ENCODE measurements at places on chromosomes 5 and 9. TPM values are rescaled to one million over a fixed set of nuclear protein-coding genes. Genes with fewer than 3 reads are reported as not detected.
A peak's percentile ranks its signal among the peaks of the same experiment; 100 is the strongest.

DNA sequence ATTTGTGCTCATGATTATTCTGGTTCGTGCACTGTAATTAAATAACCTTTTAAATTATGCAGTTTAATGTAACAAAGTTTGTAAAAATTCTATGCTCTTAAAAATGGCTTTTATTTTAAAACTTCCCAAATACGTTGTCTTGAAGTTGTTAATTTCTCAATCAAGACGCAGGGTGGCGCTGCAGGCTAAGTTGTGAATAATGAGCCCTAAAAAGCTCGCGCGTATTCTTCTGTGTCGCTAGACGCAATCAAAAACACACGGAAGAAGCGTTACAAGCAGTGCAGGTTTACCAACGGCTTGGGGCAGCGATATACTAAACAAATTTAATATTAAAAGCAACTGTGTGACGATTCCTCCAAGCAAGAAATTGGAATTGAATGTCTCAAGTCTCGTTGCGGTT is at the start of gene PCDHB4:
Gene PCDHB4 (plus strand): TSS at position 256 of the 400 bp plus-strand sequence. CDS start 181 bp downstream, outside the sequence.
- H3K36me3 ChIP-seq, result no peaks in the 10 kb centered on the region
- no peak within 1 kb of the TSS for H3K27ac ChIP-seq
- peak within 1 kb of the TSS; percentile 51 for H3K4me3 ChIP-seq
- no peaks in the 10 kb centered on the region for H3K4me1 ChIP-seq

GRCh38 chr5:124355928-124356327 is 390.5 kb downstream of the ZNF608 start:
- no peak overlapping the region for H3K27ac ChIP-seq
- H3K4me1 ChIP-seq, result peaks cover 10% of the 10 kb centered on the region
- H3K4me3 ChIP-seq, result no peak overlapping the region

Gene PPIC
- 37.6 TPM for total RNA-seq

DNA sequence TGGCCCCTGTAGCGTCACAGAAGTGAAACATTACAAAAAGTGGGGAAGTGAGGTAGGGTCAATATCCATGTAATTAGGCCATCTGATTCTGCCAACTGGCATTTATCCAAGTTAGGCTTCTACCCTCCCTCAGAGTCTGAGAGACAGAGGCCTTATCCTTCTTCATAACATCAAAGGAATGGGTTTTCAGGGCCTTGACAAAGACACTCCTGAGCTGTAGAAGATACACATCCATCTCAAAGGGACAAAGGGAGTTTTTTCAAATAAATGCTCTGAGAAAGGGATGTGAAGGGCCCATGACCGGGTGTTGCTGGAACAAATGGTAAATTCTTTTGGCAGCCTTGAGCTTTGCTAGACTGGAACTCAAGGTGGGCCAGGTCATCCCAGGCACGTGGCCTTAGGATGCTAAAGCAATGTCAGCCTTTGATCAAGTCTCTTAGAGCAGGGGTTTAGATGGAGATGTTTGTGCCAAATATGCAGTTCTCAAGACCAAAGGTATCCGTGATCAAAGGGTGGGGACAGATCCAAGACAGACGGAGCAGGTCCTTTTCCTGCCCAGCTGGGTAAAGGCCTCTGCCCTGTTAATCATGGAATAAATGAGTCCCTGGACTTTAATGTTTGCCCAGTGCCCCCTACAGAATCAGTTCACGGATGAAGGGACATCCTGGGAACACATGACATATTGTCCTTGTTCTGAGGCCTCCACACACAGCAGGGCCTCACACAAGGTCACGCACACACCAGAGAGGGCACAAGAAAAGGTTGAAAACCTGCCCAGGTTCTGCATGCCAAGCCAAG is 10.0 kb upstream of the FAM169A start:
- H3K4me3 ChIP-seq, result no peak overlapping the region
- H3K36me3 ChIP-seq, result no peaks in the 10 kb centered on the region
- H3K27ac ChIP-seq, result no peak overlapping the region
- DNase-seq, result no peak
- H3K27me3 ChIP-seq, result no peaks in the 10 kb centered on the region

Gene C9orf50
- total RNA-seq, result not detected

- no peaks in the 10 kb centered on the region for H3K27me3 ChIP-seq
- H3K27ac ChIP-seq, result peak overlapping the region; percentile 66
- no peaks in the 10 kb centered on the region for H3K36me3 ChIP-seq
- DNase-seq, result peak; percentile 64
- H3K4me1 ChIP-seq, result peaks cover 45% of the 10 kb centered on the region
- peak overlapping the region; percentile 22 for H3K4me3 ChIP-seq
Measured at GRCh38 chr5:82641331-82642003, 363.3 kb upstream of the RPS23 start.

- H3K27ac ChIP-seq, result no peak overlapping the region
- H3K27me3 ChIP-seq, result no peaks in the 10 kb centered on the region
- DNase-seq, result no peak
- no peaks in the 10 kb centered on the region for H3K36me3 ChIP-seq
Measured at GRCh38 chr5:170597872-170598271, 94.1 kb downstream of the KCNIP1 start.

DNA sequence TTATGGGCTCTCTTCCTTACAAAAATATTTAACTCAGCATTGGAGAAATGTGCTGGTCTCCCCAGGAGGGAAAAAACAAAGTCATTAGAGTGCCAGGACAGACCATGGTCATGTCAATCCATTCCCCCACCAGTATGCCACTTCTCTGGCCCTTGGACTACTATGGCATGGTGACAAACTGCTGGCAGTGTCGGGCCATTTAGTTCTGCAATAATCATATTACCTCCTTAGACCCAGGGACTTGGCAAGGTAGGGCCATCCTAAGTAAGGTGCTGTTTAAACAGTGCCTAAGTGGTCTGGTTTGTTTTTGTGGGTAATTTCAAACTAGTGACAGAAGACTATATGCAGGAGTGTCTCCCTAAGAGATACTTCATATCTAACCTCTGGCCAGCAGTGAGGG is 177.8 kb upstream of the STK32A start:
- no peak overlapping the region for H3K27ac ChIP-seq
- H3K4me3 ChIP-seq, result no peak overlapping the region
- DNase-seq, result no peak
- no peaks in the 10 kb centered on the region for H3K36me3 ChIP-seq
- H3K4me1 ChIP-seq, result no peaks in the 10 kb centered on the region
- H3K27me3 ChIP-seq, result no peaks in the 10 kb centered on the region

GRCh38 chr9:18496256-18497000 is 22.5 kb downstream of the ADAMTSL1 start:
- H3K4me3 ChIP-seq, result peak overlapping the region; percentile 17
- peaks cover 70% of the 10 kb centered on the region for H3K4me1 ChIP-seq
- peak overlapping the region; percentile 34 for H3K27ac ChIP-seq
- DNase-seq, result no peak
- no peaks in the 10 kb centered on the region for H3K27me3 ChIP-seq

- H3K27ac ChIP-seq, result no peak overlapping the region
- H3K4me3 ChIP-seq, result no peak overlapping the region
- H3K36me3 ChIP-seq, result no peaks in the 10 kb centered on the region
- DNase-seq, result no peak
- H3K4me1 ChIP-seq, result no peaks in the 10 kb centered on the region
- H3K27me3 ChIP-seq, result no peaks in the 10 kb centered on the region
Measured at GRCh38 chr9:17065062-17065461, 69.8 kb upstream of the CNTLN start.

- no peak overlapping the region for H3K27ac ChIP-seq
- no peaks in the 10 kb centered on the region for H3K27me3 ChIP-seq
- no peaks in the 10 kb centered on the region for H3K4me1 ChIP-seq
- H3K36me3 ChIP-seq, result peaks cover 6% of the 10 kb centered on the region
- DNase-seq, result no peak
Measured at GRCh38 chr9:99833735-99834134, 12.1 kb downstream of the NR4A3 start.

- peak overlapping the region; percentile 2 for H3K4me3 ChIP-seq
- no peaks in the 10 kb centered on the region for H3K27me3 ChIP-seq
- no peak overlapping the region for H3K27ac ChIP-seq
- no peak for DNase-seq
- H3K36me3 ChIP-seq, result no peaks in the 10 kb centered on the region
Measured at GRCh38 chr9:94903961-94904421, 177.5 kb downstream of the AOPEP start.

- H3K36me3 ChIP-seq, result no peaks in the 10 kb centered on the region
- H3K27ac ChIP-seq, result no peak overlapping the region
- no peak overlapping the region for H3K4me3 ChIP-seq
- H3K27me3 ChIP-seq, result no peaks in the 10 kb centered on the region
- H3K4me1 ChIP-seq, result peaks cover 11% of the 10 kb centered on the region
- no peak for DNase-seq
Measured at GRCh38 chr9:117777823-117778222, 73.6 kb downstream of the TLR4 start.

Gene IL17B
- 1.9 TPM for total RNA-seq

GRCh38 chr5:134051305-134051704 is 46.5 kb upstream of the VDAC1 start:
- no peak overlapping the region for H3K27ac ChIP-seq
- DNase-seq, result no peak
- no peaks in the 10 kb centered on the region for H3K36me3 ChIP-seq
- H3K4me3 ChIP-seq, result no peak overlapping the region

- H3K4me3 ChIP-seq, result no peak overlapping the region
- peaks cover 10% of the 10 kb centered on the region for H3K36me3 ChIP-seq
- no peaks in the 10 kb centered on the region for H3K4me1 ChIP-seq
- DNase-seq, result no peak
- H3K27me3 ChIP-seq, result no peaks in the 10 kb centered on the region
Measured at GRCh38 chr5:115274584-115274983, 11.9 kb upstream of the PGGT1B start.

Gene NR2F1
- total RNA-seq, result 3.4 TPM

- DNase-seq, result no peak
- no peak overlapping the region for H3K27ac ChIP-seq
- no peaks in the 10 kb centered on the region for H3K27me3 ChIP-seq
- H3K4me3 ChIP-seq, result no peak overlapping the region
- H3K4me1 ChIP-seq, result peaks cover 12% of the 10 kb centered on the region
Measured at GRCh38 chr9:104073770-104074133, 20.4 kb upstream of the SMC2 start.

DNA sequence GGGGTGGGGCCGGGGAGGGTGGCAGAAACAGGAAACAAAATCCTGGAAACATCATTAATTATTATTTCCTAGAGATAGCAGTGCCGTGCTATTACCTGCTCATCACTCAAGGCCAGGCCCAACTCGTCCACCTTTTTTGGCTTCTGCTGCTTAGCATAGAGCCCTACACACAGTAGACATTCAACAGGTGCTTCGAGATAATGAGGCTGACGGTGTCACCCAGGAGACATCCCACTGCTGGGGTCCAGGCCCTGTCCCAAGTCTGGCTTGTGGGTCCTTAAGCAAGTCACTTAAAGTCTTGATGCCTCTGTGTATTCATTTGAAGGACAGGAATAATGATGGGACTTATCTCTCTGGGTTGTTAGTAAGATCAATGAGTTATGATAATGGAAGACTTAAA is 506.6 kb downstream of the BNC2 start:
- H3K36me3 ChIP-seq, result no peaks in the 10 kb centered on the region
- DNase-seq, result no peak
- no peak overlapping the region for H3K27ac ChIP-seq
- no peaks in the 10 kb centered on the region for H3K27me3 ChIP-seq

DNA sequence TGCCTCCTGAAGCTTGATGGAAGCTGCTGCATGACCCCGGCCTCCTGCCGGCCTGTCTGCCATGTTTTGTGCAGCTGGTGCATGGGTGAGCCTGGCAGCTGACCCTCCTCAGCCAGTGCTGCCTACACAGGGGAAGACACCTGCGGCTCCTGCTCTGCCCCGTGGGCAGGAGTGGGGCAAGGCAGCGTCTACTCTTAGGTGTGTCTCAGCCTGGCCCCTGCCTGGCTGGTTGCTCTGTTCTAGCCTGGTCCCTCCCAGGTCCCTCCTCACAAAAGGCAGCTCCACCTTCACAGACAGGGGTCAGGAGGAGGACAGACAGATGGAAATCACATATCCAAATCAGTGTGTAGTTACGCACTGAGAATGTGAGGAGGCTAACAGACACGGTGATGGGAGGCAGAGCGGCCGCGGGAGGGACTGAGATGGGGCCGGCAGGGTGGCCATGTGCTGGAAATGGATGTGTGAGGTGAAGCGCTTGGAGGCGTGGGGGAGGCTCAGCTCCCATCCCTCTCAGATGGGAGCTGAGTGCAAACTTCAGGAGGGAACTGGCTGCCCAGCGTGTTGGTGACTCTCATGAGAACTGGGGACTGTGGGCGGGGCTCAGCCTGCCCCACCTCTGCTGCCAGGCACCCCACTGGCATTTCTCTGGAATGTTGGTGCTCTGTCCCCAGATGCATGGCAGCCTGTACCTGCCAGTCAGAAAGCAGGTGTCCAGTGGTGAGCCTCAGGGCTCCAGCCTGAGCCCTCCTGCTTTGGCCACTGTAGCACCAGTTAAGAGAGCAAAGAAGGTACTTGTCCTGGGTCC is 43.4 kb downstream of the PPARGC1B start:
- no peaks in the 10 kb centered on the region for H3K36me3 ChIP-seq
- no peak overlapping the region for H3K4me3 ChIP-seq
- H3K27me3 ChIP-seq, result no peaks in the 10 kb centered on the region

Gene ARID3C
- not detected for total RNA-seq

Gene PRR16
- total RNA-seq, result 19.8 TPM

Gene RELL2
- 3.2 TPM for total RNA-seq

GRCh38 chr9:93590609-93591234 is 14.3 kb downstream of the PHF2 start:
- DNase-seq, result no peak
- H3K4me3 ChIP-seq, result no peak overlapping the region
- H3K36me3 ChIP-seq, result no peaks in the 10 kb centered on the region
- peaks cover 3% of the 10 kb centered on the region for H3K4me1 ChIP-seq
- no peak overlapping the region for H3K27ac ChIP-seq
- H3K27me3 ChIP-seq, result no peaks in the 10 kb centered on the region

Gene SYK
- total RNA-seq, result 23.3 TPM

Gene PCDHA5
- total RNA-seq, result 0.14 TPM

Gene SHOC1
- total RNA-seq, result not detected
